ENCODE measurements at places on chromosomes 7 and 10. TPM values are rescaled to one million over a fixed set of nuclear protein-coding genes. Genes with fewer than 3 reads are reported as not detected.

DNA sequence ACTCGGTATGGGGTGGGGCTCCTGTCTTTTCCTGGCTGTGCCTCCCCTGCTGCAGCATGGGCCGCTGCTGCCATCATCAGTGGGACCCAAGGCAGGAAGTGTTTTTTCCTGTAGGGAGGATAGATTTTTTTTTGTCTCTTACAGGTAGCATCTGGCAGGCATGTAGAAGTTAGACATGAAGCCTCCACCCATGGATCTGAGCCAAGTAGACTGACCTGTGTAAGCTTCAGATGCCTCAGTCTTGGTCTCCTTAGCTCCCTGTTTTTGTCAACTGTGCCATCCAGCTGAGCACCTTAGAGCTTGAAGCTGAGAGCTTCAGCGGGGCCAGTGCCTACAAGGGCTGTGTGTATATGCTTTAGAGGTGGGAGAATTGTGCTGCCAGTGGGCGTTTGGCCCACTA, 93.5 kb downstream of the AUTS2 start:
- DNase-seq, result no peak
- H3K27me3 ChIP-seq, result no peaks in the 10 kb centered on the region
- H3K4me1 ChIP-seq, result peaks cover 5% of the 10 kb centered on the region
- no peaks in the 10 kb centered on the region for H3K36me3 ChIP-seq
- H3K27ac ChIP-seq, result no peak overlapping the region

- H3K27me3 ChIP-seq, result no peaks in the 10 kb centered on the region
- no peak overlapping the region for H3K4me3 ChIP-seq
- no peaks in the 10 kb centered on the region for H3K36me3 ChIP-seq
- no peak for DNase-seq
- H3K4me1 ChIP-seq, result no peaks in the 10 kb centered on the region
Observed at GRCh38 chr10:88127269-88127668, 263.8 kb downstream of the PTEN start.

DNA sequence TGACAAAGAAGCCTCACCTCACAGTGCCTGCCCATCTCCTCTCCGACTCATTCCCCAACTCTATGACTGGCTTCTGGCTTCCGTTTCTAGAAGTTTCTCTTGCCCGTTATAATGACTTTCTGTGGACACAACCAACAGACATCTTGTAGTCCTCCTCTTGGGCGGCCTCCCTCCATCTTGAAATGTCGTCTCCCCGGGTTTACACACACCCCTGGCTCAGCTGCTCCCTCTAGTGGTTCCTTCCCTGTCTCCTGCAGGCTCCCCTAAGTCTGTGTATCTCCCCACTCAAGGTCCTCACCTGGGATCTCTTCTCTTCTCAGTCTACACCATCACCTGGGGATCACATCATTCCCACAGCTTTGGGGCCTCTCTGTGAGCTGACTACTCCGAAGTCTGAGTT, 123.4 kb upstream of the NEBL start:
- no peak for DNase-seq
- no peaks in the 10 kb centered on the region for H3K36me3 ChIP-seq
- no peaks in the 10 kb centered on the region for H3K4me1 ChIP-seq

GRCh38 chr10:122331100-122331499, 43.4 kb upstream of the PLEKHA1 start:
- no peak overlapping the region for H3K4me3 ChIP-seq
- peaks cover 5% of the 10 kb centered on the region for H3K27me3 ChIP-seq
- no peaks in the 10 kb centered on the region for H3K4me1 ChIP-seq
- no peak overlapping the region for H3K27ac ChIP-seq
- DNase-seq, result no peak
- no peaks in the 10 kb centered on the region for H3K36me3 ChIP-seq

DNA sequence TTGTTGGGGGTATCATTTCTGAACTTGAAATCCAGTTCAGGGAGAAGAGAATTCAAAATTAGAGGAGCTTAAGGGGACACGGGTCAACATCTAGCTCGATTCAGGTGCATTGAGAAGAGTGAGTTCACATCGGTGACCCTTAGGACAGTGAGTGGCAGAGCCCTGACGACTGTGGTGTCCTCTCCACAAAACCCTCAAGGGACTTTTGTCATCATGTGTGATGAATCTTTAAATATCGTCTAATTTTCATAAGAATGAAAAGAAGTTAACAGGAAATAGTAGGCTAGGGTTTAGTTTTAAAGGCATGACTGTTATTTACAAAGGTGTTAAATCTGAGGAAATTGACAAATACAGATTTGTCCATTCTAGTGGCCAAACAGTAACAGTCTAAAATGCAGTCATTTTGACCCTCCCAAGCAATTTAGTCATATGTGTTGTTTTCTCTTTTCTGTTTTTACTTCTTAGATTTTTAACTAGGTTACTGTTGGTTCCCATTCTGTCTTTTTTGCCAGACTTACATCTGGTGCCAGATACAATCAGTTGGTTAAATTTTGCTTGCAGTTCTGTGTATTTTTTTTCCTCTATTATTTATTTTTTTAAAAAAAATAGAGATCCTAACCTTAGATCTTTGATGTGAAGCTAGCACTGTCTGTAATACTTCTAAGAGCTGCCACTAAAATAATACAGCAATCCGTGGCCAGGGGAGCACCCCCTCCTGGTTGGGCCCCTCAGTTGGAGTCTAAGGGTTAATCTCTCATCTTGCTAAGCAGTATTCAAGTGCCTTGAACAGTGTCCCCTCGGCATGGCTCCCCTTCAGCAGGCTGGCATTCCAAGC, 34.9 kb upstream of the SH2B2 start:
- no peak overlapping the region for H3K4me3 ChIP-seq
- peaks cover 16% of the 10 kb centered on the region for H3K36me3 ChIP-seq
- no peaks in the 10 kb centered on the region for H3K4me1 ChIP-seq
- no peak overlapping the region for H3K27ac ChIP-seq
- DNase-seq, result no peak

EEPD1 gene
- total RNA-seq, result 9.9 TPM

C10orf53 gene
- total RNA-seq, result not detected

CYCS gene
- total RNA-seq, result 72.8 TPM

- H3K4me1 ChIP-seq, result peaks cover 22% of the 10 kb centered on the region
- H3K27ac ChIP-seq, result peak overlapping the region; percentile 70
- H3K27me3 ChIP-seq, result no peaks in the 10 kb centered on the region
- H3K36me3 ChIP-seq, result peaks cover 11% of the 10 kb centered on the region
- no peak for DNase-seq
- H3K4me3 ChIP-seq, result peak overlapping the region; percentile 28
Observed at GRCh38 chr7:151113344-151114150, 27.3 kb downstream of the AGAP3 start.

- H3K27me3 ChIP-seq, result no peaks in the 10 kb centered on the region
- H3K4me3 ChIP-seq, result no peak overlapping the region
- no peak for DNase-seq
- H3K4me1 ChIP-seq, result peaks cover 15% of the 10 kb centered on the region
- no peaks in the 10 kb centered on the region for H3K36me3 ChIP-seq
Observed at GRCh38 chr7:28155964-28156363, 24.6 kb downstream of the JAZF1 start.

DNA sequence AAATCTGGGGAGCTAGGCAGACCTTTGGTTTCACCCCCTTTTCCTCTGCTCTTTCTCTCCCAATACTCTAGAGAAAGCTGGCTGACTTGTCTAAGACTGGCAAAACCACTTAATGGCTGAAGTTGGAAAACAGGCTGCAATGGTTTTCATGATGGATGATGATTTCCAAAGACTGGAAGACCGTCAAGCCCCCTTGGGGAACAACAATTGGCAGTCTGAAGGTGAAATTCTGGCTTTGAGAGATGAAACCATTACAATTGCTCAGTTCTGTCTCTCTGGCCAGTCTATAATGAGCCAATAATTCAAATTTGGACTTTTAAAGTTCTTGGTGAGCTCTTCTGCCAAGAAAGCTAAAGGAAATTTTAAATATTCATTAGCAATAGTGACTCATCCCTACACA, 680.5 kb downstream of the PARD3 start:
- no peaks in the 10 kb centered on the region for H3K27me3 ChIP-seq
- H3K4me1 ChIP-seq, result no peaks in the 10 kb centered on the region
- H3K36me3 ChIP-seq, result no peaks in the 10 kb centered on the region
- H3K27ac ChIP-seq, result no peak overlapping the region

LSM8 gene
- total RNA-seq, result 28.3 TPM

DNA sequence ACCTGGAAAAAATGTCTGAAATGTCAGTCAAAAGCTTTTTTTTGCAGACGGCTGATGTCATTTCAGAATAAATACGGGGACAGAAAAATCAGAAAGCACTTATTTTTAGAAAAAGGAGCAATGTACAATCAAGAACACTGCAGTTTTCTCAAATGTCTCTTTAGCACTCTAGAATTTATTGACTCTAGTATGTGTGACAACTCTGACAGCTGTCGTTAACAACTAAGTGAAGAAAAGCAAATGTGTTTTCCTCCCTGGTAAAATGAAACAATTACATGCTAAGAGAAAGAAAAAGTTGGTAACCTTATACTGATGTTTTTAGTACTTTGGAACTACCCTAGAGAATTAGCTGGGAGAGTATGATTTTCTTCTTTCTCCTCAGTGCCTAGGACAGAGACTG, 497.4 kb downstream of the GRM8 start:
- H3K27ac ChIP-seq, result no peak overlapping the region
- no peaks in the 10 kb centered on the region for H3K4me1 ChIP-seq
- H3K4me3 ChIP-seq, result no peak overlapping the region
- no peaks in the 10 kb centered on the region for H3K27me3 ChIP-seq

DNA sequence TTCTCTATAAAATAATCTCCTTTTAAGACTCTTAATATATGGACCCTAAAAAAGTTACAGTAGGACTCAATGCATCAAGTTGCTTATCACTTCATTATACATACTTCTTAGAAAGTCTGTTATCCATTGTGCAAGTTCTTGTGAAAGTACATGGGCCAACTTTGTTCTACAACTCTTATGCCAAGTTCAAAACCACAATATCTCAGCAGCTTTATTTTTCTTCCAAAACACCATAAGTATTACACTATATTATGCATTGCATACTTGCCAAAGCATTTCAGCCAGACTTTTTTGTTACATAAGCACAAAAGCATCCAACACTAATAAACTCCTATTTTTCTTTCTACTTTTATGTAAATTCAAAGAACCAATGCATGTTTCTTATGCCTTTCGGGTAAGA, 94.4 kb downstream of the AHR start:
- H3K36me3 ChIP-seq, result no peaks in the 10 kb centered on the region
- H3K4me3 ChIP-seq, result no peak overlapping the region
- no peak for DNase-seq
- H3K27ac ChIP-seq, result no peak overlapping the region
- no peaks in the 10 kb centered on the region for H3K4me1 ChIP-seq

DNA sequence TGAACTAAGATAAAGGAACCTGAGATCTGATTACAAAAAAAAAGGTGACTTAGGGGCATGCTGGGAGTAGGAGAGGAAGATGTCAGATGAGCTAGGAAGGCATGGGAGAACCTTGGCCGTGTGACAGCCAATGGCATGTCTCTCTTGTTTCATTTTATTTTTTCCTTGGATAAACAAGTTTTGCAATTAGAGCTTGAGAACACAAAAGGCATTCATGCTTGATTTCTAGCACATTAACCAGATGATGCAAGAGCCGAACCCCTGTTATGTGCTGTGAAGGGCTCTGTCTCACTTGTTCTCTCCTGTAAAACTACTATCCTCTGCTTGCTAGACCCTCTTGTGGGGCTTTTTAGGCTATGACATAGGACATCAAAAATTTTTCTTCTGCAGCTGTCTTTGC, 134.3 kb upstream of the ASAH2 start:
- H3K27me3 ChIP-seq, result no peaks in the 10 kb centered on the region
- H3K4me3 ChIP-seq, result no peak overlapping the region
- DNase-seq, result no peak
- H3K36me3 ChIP-seq, result no peaks in the 10 kb centered on the region
- peaks cover 30% of the 10 kb centered on the region for H3K4me1 ChIP-seq

GRCh38 chr10:132272231-132272971, 35.3 kb downstream of the STK32C start:
- H3K36me3 ChIP-seq, result no peaks in the 10 kb centered on the region
- no peak overlapping the region for H3K4me3 ChIP-seq
- H3K27ac ChIP-seq, result no peak overlapping the region
- peaks cover 7% of the 10 kb centered on the region for H3K4me1 ChIP-seq
- no peaks in the 10 kb centered on the region for H3K27me3 ChIP-seq

DNA sequence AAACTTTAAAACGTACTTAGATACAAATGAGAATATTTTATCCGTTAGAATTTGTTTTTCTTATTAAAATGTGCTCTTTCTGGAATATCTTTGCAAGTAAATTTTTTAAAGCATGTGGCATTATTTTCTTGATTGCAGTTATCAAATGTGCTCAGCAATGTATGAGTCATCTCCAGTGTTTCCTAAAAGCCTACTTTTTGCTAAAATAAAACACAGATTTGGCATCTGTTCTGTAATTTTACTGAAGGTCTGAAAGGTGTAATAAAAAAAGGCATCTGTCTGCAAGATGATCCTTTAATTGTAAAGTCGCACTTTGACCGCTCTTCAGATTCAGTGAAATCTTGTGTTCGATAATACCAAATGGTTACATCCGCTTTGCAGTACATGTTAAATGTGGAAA, 3.4 kb downstream of the GNAT3 start:
- no peaks in the 10 kb centered on the region for H3K27me3 ChIP-seq
- no peaks in the 10 kb centered on the region for H3K4me1 ChIP-seq
- H3K27ac ChIP-seq, result no peak overlapping the region

DNA sequence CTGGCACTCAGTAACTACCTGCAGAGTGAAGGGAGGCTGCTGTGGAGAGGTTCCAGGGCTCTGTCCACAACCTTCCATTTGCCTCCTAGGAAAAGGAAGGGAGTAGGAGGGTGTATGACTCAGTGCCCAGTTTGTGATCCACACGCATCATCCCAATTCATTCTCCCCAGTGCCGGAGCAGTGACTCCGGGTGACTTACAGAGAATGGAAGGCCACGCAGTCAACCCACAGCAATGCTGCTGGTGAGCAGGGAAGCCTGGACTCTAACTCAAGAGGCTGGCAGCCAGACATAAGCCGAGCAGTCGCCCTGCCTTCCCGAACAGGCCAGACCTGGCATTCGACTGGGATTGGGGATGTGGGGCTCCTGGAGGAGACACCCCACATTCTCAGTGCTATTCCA, 139.9 kb downstream of the SH3PXD2A start:
- no peaks in the 10 kb centered on the region for H3K4me1 ChIP-seq
- no peaks in the 10 kb centered on the region for H3K36me3 ChIP-seq
- H3K4me3 ChIP-seq, result no peak overlapping the region
- DNase-seq, result no peak
- no peaks in the 10 kb centered on the region for H3K27me3 ChIP-seq

TSC22D4 gene
- 51.8 TPM for total RNA-seq

PTPRE gene
- 70.6 TPM for total RNA-seq

DNA sequence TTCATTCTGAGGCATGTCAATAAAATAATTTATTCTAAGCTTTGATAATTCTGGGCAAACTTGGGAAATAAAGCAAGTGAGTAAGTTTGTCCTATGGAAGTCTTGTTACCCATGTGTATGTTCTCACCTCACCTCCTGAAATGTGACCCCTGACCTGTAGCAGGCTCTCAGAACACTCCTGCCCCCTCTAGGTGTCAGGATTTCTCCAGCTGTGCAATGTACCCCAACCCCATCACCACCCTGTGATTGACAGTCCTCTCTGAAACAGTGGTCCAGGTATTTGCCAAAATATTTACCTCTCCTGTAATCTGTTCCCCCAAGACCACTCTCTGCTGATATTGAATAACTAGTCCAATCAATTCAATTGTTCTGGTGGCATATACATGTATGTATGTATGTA, 122.6 kb upstream of the PTER start:
- H3K4me1 ChIP-seq, result no peaks in the 10 kb centered on the region
- no peaks in the 10 kb centered on the region for H3K27me3 ChIP-seq
- H3K27ac ChIP-seq, result no peak overlapping the region
- no peak for DNase-seq

GRCh38 chr7:44962483-44963251, 16.1 kb downstream of the MYO1G start:
- no peaks in the 10 kb centered on the region for H3K36me3 ChIP-seq
- H3K27ac ChIP-seq, result no peak overlapping the region
- peaks cover 8% of the 10 kb centered on the region for H3K4me1 ChIP-seq
- peak overlapping the region; percentile 36 for H3K4me3 ChIP-seq

All from upper lobe of right lung (tissue), 1 donor.